Stimulated activated CD8-positive, alpha-beta memory T cell treated with anti-CD3 and anti-CD28 coated beads, Interleukin-2, amount 100 ng/mL, for 1 hour (primary cell): ENCODE measurements at places on chromosomes 5 and 9.
A peak's percentile ranks its signal among the peaks of the same experiment; 100 is the strongest.

GRCh38 chr9:108382310-108382709, 473.5 kb downstream of the ACTL7B start:
- DNase-seq, result no peak

GRCh38 chr5:151424892-151425523, 22.4 kb upstream of the SLC36A1 start:
- no peak for DNase-seq

DNA sequence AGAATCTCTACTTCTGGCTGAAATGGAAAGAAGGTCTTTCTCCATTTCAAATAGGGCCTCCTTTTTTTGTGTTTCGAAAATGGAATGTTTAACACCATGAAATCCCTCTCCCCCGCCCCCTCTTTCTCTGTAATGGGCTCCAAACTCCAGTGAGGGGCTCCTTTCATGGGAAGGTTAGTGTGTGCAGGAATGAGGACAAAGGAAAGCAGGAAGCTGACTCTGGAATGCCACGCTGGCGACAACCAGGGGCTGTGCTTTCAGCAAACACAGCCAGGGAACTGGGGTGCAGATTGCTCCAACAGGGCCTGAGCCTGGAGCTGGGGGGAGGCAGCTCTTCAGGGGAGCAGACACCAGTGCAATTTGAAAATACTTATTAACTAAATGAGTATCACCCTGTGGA, 82.8 kb downstream of the CRB2 start:
- no peak for DNase-seq

DNA sequence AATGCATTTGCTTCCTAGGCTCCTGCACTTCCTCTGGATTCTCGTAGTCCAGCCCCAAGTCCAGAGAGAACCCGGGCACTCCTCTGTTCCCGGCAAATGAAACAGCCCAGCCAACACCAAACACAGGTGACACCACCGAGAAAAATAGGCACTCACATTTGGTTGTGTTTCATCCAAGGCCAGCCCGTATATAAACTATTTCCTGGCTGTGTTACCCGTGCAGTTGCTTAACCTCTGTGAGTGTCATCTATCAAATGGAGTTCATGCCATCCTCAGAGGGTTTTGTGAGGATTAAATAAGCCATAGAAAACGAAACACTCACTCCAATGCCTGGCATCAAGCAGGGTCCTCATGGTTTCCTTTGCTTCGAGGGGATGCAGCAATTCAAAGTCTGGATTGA, 115.2 kb downstream of the BOD1 start:
- no peak for DNase-seq

- DNase-seq, result no peak
Measured at GRCh38 chr5:125408448-125409233, 662.2 kb upstream of the ZNF608 start.

GRCh38 chr9:21789541-21790037, 12.8 kb upstream of the MTAP start:
- peak; percentile 17 for DNase-seq

DNA sequence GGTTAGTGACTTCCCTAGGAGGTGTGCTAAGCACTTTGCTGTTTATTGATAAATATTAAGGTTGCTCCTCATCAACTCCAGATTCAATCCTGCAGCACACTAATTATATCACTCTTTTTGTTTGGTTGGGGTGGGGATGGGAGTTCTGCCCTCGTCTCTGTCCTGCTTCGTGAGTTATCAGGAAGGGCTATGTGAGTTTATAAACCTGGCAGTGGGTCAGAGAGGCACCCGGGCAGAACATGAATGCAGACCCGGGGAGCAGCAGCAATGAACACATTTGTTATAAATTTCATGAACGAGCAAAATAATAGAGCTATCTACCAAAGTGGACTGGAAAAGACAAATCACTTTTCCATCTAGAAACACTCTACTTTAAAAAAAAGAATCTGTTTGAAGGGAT, 125.5 kb upstream of the WWC1 start:
- no peak for DNase-seq

GRCh38 chr5:76487821-76488220, 84.7 kb downstream of the IQGAP2 start:
- DNase-seq, result no peak

- DNase-seq, result no peak
Measured at GRCh38 chr5:134174841-134175839, 1.6 kb downstream of the SKP1 start.

- no peak for DNase-seq
Measured at GRCh38 chr5:131854134-131854533, 57.3 kb upstream of the FNIP1 start.

- DNase-seq, result no peak
Measured at GRCh38 chr5:35430381-35431162, 187.1 kb upstream of the SPEF2 start.

DNA sequence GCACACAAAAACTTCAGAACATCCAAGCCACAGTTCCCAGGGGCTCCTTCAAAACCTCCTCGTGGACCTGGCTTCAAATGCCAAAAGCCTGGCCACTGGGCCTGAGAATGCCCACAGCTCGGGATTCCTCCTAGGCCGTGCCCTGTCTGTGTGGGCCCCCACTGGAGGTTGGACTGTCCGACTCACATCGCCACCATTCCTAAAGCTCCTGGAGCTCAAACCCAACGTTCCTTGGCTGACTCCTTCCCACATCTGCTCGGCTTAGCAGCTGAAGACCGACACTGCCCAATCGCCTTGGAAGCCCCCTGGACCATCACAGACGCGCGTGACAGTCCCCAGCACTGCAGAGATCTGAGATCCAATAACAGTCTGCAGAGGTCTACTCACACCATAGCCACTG, 7.7 kb downstream of the SIT1 start:
- DNase-seq, result no peak
